Renal pelvis (tissue), 12 donors: ENCODE measurements at places on chromosomes 11 and 22. TPM values are rescaled to one million over a fixed set of nuclear protein-coding genes. Genes with fewer than 3 reads are reported as not detected.

TLCD5 gene
- 15.2 TPM for polyA plus RNA-seq

CHRDL2 gene
- 0.31 TPM for polyA plus RNA-seq

- no peak for DNase-seq
Measured at GRCh38 chr11:60964801-60965200, 6.7 kb upstream of the CD6 start.

P4HA3 gene
- 0.56 TPM for polyA plus RNA-seq

SSH3 gene
- 29.8 TPM for polyA plus RNA-seq

CDKN1C gene
- 168 TPM for polyA plus RNA-seq

OR5D14 gene
- polyA plus RNA-seq = not detected

GRCh38 chr11:115664313-115664712 lies 160.1 kb upstream of the CADM1 start:
- no peak for DNase-seq

TEX12 gene
- 0.42 TPM for polyA plus RNA-seq

PDGFD gene
- 21.6 TPM for polyA plus RNA-seq

DNA sequence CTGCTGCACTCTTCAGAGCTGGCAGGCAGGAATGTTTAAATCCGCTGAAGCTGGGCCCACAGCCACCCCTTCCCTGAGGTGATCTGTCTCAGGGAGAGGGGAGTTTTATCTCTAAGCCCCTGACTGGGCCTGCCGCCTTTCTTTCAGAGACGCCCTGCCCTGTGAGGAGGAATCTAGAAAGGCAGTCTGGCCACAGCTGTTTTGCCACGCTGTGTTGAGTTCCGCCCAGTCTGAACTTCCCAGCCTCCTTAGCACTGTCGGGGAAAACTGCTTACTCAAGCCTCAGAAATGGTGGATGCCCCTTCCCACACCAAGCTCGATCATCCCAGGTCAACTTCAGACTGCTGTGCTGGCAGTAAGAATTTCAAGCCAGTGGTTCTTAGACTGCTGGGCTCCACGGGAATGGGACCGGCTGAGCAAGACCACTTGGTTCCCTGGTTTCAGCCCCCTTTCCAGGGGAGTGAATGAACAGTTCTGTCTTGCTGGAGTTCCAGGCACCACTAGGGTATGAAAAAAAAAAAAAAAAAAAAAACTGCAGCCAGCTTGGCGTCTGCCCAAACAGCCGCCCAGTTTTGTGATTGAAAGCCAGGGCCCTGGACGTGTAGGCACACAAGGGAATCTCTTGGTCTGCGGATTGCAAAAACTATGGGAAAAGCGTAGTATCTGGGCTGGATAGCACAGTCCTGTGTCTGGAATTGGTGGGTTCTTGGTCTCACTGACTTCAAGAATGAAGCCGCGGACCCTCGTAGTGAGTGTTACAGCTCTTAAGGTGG lies 127.4 kb downstream of the SPON1 start:
- no peak for DNase-seq

OR8H3 gene
- not detected for polyA plus RNA-seq

- no peak for DNase-seq
Measured at GRCh38 chr11:33692541-33692940, 8.1 kb downstream of the C11orf91 start.

GRCh38 chr11:131447277-131447815 lies 76.9 kb downstream of the NTM start:
- no peak for DNase-seq

MPZL2 gene
- polyA plus RNA-seq = 26.3 TPM

GRCh38 chr22:40535189-40535512 lies 101.4 kb downstream of the MRTFA start:
- no peak for DNase-seq

IGSF9B gene
- polyA plus RNA-seq = 8.4 TPM

LRRC56 gene
- 6.4 TPM for polyA plus RNA-seq

DNA sequence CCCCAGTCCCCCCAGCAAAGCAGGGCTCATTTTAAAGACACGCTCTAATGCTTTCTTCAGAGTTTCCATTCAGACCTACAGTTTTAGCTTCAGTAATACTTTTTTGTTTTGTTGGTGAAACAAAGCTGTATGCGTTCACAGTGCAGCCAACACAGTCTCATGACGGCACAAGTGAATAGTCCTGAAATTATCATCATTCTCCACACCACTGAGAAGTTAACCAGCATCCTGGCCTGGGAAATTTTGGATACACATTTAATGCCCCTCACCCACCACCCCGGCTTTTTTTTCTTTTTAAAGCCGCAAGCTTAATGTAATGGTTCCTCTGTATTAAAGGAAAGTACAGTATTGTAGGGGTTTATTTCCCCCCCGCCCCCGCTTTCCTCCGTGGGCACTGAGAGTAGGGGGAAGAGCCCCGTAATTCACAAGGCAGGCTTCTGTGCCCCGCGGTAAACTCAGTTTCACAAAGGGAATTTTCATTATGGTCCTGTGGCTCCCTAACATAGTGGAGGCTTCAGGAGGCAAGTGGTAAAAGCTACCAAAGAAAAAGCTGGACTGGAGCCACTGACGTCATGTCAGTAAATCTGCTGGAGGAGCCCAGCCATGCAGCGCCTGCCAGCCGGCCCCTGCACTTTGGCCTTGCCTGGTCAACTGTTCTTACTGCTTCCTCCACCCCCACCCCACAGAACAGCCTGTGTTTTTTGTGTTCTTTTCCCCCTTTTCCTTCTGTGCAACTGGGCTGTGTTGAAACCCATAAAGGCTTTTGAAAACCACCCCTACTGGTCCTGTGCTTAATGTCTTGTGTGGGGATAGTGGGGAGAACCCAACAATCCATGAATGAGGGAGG lies 18.2 kb downstream of the TEAD1 start:
- peak; percentile 95 for DNase-seq

DNA sequence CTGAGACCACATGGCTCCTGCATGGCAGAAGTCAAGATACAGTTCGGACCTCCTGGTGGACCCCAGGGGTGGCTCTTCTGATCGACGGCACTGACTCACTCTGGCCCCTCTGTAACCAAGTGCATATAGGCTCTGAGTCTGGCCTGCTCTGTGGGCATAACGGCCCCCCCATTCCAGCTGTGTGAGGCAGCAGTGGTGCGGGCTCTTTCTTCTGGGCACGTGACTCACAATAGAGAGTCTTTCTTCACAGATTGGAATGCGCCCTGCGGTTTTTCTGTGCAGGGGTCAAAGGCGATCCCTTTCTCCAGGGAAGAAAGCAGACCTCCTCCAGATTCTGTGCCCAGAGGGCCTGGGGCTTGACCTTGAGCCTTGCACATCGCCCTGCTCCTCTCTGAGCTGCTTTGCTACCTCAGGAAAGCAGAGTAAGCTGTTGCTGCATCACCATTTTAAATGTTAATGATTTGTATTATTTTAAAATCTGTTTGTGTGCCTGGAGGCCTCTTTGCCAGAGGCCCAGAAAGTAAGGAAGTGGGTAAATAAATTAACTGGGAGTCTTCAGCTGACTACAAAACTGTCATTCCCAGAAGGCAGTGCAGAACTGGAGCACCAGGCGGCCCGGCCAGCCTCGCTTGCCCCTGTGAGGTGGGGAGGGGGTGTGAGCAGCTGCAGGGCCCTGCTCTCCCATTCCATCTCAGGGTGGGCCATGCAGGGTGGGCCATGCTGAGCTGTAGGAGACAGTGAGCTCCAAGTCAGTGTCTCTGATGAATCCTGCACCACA lies 199.0 kb downstream of the GRIK4 start:
- peak; percentile 76 for DNase-seq

DNA sequence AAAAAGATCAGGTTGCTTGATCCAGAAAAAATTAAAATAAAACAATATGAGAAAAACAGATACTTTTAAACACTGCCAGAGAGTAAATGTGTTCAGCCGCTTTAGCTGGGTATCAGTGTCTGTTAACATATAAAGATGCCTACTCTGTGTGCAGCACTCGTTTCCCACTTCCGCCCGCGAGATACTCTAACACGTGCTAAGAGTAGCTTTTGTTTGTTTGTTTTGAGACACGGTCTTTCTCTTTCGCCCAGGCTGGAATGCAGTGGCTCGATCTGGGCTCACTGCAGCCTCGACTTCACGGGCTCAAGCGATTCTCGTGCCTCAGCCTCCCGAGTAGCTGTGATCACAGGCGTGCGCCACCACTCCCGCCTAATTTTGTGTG lies 531 bp upstream of the MEN1 start:
- DNase-seq = no peak
